ENCODE measurements at places on chromosomes 1 and 21.

- DNase-seq: no peak
Observed at GRCh38 chr1:119582801-119583200, 65.3 kb downstream of the ZNF697 start.

DNA sequence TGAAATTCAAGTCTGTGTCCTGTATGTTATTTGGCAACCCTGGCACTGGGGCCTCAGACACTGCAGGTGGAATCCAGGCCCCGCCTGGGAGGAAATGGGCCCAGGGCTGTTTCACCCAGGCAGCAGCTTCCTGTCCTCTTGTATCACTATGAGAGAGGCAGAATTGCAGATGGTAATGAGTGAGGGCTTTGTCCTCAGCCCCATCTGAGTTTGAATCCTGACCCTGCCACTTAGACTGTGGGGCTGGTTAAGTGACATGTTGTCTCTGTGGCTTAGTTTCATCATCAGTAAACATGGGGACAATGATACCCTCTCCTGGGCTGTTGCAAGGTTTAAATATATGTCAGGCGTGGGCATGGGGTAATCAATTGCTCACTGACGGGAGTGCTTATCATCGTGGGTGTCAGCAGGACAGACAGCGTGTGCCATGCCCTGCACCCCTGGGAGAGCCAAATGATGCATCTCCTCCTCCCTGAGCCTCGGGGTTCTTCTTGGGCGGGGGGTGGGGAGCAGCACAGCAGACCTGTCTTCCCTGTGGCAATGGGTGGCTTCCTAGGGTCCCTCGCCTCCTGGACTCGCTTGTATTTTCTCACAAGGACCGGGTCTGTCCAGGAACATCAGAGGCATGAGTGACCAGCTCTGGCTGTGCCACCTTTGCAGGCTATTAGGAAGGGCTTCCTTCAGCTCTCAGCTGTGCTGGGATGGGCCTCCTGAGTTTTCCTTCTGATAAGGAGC is 42.1 kb downstream of the ARHGEF10L start:
- DNase-seq: no peak

DNA sequence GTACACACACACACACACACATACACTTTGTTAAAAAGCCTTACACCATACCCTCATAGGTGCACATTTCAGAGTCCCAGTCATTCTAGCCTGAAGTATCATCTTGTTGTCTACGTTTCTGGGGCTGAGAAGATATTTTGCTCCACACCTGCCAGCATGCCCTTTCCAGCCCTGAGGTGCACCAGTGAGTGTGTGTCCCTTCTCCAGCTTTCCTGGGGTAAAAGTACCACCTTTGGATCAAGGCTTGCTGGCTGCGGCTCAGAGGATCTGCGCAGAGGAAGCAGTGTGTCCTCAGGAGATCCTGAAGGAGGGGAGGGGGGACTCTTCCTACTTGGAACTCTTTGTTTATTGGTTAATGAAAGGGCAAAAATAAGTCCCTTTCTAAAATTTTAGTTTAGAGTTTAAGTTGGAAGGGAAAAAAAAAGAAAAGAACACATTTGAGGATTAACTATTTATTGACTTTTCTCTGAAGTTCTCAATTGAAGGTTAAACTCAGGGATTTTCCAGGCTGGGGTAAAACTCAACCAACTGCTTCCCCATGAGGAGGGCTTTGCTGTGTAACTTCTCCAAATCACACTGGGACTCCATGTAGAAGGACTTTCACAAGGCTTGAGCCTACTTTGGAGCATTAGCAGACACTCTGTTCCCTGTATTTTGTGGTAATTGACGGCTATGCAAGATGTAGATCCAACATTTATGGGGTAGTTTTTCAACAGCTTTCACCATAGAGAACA is 200.3 kb upstream of the SGIP1 start:
- DNase-seq: no peak

DNA sequence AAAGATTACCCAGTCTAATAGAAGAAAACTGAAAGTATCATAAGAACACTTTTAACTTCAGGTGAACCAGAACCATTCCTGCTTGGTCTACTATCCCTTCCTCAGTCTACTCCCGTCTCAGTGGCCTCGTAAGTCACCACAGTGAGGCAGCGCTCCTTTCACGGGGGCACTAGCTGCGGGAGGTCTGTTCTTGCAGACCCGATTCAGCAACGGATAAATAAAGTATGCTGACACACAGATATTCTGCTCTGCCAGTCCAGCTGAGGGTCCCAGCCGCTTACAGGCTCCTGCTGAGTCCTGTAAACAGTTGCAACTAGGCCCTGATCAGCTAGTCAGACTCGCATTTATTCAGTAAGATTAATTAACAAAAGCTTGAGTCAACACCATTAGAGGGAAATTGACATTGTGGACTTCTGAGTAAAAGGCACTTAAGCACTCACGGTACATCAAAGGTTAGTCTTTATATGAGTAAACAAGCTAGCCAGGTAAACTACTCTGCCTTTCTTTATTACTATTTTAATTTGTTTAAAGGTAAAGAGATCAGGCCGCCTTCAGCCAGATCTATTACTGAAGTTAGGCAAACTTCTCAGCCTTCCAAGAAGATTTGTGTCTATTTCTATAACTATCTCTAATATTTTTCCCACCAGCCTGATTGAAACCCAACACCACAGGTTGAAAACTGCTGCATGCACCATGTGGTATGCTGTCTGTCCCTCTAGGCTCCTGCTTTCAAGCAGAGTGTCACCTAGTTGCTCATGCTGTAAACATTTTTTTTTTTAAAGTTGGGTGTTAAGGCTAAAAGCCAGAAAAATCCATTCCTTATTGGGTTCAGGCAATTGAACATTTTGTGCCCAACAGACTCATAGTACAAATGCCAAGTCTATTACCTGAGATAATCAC is 87.7 kb downstream of the INTS7 start:
- DNase-seq: no peak

DNA sequence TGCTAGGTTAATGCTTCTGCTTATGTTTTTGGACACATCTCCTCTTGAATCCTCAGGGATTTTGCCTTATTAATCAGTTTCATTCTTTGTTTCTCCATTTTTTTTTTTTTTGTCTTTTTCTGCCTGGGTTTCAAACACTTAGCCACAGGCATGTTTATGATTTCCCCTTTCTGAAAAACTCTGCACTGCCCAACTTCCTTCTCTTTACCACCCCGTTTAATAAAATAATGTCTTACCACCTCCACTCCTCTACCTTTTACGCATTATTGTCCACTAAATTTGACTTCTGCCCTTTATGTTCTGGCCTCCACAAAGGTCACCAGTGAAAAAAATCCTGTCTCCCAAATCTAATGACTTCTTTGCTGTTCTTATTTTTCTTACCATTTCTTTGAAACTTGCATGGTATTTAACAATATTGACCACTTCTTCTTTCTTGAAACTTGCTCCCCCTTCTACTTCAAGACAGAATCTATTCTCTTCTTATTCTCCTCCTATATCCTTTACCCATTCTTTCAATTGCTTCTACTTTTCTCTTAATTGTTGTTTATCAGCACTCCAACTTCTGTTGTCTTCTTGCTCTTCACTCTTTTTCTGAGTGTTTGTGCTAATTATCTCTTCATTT is 150.3 kb downstream of the TNFSF18 start:
- no peak for DNase-seq

- DNase-seq: no peak
Observed at GRCh38 chr21:26819740-26820324, 25.4 kb downstream of the ADAMTS1 start.

DNA sequence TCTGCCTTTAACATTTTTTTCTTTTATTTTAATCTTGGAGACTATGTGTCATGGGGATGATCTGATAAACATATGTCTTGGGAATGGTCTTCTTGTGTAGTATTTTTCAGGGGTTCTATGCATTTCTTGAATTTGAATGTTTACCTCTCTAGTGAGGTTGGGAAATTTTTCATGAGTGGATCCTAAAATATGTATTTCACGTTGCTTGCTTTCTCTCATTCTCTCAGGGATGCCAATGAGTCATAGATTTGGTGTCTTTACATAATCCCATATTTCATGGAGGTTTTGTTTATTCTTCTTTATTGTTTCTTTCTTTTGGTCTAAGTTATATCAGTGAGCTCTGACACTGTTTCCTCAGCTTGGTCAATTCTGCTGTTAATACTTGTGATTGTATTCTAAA is 1237.2 kb downstream of the PLA2G4A start:
- no peak for DNase-seq

GRCh38 chr1:231929311-231929710 is 302.7 kb downstream of the DISC1 start:
- no peak for DNase-seq

- DNase-seq: no peak
Observed at GRCh38 chr1:22587247-22587646, 24.0 kb downstream of the EPHA8 start.

DNA sequence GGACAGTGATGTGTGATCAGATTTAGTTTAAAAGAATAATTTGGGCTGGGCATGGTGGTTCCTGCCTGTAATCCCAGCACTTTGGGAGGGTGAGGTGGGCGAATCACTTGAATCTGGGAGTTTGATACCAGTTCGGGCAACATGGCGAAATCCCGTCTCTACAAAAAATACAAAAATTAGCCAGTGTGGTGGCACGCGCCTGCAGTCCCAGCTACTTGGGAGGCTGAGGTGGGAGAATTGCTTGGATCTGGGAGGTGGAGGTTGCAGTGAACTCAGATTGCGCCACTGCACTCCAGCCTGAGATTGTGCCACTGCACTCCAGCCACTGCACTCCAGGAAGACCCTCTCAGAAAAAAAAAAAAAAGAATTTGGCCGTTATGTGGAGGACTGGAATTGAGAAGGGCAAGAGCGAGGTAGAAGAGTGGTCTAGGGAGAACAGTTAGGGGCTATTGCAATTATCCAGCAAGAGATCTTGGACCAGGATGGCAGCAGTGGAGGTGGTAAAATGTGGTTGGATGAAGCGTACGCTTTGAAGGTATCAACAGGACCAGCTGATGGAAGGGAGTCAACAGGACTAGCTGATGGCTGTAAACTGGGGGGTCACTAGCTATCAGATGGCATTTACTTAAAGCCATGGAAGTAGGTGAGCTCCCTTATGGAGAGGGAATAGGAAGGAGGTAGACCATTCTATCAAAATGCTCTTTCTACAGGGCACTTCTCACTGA is 9.6 kb downstream of the BTBD19 start:
- no peak for DNase-seq

DNA sequence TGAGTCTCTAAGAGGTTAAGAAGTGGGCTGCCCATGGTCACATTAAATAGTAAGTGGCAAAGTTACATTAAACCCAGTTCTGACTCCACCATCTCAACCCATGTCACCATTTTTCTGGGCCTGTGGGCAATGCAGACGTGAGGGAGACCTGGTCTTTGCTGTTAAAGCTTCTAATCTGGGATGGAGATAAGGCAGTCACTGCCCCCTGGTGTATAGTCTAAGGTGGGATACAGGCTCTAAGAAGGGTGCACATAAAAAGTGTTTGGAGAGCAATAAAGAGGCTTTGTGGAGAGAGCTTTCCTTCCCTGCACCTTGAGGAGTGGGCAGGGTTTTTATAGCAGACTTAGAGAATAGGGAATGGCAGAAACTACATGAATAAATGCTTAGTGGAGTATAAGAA is 141.3 kb downstream of the ROR1 start:
- DNase-seq: no peak

- no peak for DNase-seq
Observed at GRCh38 chr1:192546596-192547190, 28.9 kb upstream of the RGS1 start.

DNA sequence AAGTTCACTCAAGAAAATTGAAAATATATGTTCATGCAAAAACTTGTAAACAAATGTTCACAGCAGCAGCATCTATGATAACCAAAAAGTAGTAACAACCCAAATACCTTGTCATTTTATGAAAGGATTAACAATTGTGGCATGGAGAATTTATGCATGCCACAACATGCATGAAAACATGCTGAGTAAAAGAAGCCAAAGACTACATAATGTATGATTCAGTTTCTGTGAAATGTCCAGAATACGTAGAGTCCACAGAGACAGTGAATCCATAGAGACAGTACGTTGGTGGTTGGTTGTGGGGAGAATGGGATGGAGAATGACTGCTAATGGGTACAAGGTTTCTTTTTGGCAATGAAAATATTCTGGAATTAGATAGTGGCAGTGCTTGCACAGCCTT is 148.7 kb downstream of the MAST2 start:
- DNase-seq: no peak

DNA sequence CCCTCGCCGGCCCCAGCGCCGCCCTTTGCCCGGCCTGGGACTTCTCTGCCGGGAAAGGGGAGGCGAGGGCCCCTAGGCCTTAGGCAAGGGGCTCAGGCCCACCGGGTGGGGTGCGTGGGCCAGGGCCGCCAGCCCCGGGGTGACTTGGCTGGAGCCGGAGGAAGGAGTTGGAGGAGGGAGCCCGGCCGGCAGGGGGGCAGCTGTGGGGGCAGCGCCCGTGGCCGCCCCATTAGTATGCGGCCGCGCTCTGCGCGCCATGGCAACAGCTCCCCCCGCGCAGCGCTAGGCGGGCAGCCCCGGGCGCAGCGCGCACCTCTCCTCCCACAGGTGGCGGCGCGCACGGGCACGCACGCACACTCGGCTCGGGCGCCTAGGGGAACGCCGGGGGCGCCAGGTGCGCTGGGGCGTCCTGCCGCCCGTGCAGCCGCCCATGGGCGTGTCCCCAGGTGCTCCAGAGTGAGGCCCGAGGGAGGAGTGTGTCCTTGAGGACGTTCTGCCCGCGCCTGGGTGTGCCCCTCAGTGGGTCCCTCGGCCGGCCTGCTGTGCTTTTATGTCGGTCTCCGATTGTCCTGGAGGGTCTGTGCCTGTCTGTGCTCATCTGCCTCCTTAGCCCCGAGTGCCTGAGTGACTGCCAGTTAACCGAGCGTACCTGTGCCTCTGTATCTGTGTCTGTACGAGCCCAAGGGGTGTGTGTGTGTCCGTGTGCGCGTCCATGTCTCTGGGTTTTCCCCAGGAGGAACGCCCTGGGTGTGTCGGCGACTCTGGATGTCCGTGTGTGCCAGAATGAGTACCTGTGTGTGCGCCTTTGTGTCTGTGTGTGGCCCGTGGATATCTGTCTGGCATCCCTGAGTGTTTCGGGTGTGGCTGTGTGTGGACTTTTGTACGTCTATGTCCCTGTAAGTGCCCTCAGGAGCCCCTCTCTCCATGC is 38.2 kb upstream of the WASF2 start:
- peak; percentile 53 for DNase-seq

DNA sequence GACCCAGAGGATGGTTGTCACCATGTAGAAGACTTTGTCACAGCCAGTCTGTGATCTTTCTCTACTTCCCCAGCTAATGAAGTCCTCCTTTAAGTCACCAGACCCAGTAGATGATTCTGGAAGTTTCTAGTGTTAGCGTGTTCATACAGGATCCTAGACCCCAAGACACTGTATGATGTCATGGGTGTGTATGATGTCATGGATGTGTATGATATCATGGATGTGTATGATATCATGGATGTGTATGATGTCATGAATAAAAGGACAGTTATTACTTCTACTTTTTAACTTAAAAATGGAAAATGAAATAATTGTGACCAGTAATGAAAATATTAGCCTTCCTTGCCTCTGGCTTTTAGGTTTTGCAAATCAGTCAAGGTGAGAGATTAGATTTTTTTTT is 260.0 kb downstream of the FMN2 start:
- no peak for DNase-seq
